ENCODE measurements at places on chromosomes 7 and 10.
A peak's percentile ranks its signal among the peaks of the same experiment; 100 is the strongest.

GRCh38 chr10:33660329-33660728, 325.9 kb upstream of the NRP1 start:
- DNase-seq = no peak

DNA sequence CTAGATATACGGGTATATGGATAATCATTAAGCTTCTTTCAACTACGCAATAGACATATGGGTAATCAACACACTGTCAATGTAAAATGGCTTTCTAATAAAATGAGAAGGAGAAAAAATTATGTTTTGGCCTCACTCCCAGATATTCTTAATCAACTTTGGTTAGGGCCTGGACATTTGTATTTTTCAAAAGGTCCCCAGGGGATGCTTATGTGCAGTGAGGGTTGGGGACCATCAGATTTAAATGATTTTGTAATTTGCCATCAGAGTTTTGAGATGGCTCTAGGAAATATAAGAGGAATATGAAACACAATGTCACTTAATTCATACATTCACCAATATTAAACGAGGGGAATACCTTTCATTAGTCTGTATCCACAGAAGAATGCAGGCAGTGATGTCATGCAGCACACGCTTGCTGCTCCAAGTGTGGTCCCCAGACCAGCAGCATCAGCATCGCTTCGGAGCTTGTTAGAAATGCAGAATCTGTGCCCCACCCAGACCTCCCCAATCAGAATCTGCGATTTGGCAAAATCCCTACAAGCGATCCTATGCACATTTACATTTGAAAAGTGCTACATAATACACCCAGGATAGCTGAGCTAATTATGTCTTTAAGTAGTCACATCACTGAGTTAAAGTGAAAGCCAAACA, 75.1 kb downstream of the INHBA start:
- no peak for DNase-seq

GRCh38 chr10:93333278-93333978, 148.7 kb downstream of the MYOF start:
- DNase-seq = no peak

GRCh38 chr10:132990684-132991545, 48.5 kb upstream of the CFAP46 start:
- no peak for DNase-seq

- DNase-seq = no peak
These were observed 171.6 kb upstream of the NPSR1 start for GRCh38 chr7:34486371-34486770.

DNA sequence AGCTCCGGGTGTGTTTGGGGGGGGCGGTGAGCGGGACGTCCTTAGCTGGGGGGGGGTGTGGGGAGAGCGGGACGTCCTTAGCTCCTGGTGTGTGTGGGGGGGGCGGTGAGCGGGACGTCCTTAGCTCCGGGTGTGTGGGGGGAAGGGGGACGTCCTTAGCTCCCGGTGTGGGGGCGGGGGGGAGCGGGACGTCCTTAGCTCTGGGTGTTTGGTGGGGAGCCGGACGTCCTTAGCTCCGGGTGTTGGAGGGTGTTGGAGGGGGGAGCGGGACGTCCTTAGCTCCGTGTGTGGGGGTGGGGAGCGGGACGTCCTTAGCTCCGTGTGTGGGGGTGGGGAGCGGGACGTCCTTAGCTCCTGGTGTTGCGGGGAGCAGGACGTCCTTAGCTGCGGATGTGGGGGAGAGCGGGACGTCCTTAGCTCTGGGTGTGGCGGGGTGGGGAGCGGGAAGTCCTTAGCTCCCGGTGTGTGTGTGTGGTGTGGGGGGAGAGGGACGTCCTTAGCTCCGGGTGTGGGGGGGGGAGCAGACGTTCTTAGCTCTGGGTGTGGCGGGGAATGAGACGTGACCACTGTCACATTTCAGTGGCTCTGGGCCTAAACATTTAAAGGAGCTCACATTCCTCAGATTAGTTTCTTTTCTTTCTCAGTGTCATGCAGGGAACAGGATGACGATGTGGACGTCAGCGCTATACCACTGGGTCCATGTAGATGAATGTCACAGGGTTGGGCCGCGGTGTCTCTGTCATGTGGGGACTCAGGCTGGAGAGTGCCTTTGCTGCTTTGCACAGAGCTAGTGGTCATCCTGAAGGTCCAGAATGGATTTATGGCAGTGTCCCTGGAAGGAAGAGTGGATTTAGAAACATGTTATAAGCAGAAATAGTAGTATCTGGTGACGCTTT, 7.5 kb downstream of the DYNC2I1 start:
- DNase-seq = no peak

GRCh38 chr7:70384024-70384423, 747.9 kb upstream of the GALNT17 start:
- no peak for DNase-seq

DNA sequence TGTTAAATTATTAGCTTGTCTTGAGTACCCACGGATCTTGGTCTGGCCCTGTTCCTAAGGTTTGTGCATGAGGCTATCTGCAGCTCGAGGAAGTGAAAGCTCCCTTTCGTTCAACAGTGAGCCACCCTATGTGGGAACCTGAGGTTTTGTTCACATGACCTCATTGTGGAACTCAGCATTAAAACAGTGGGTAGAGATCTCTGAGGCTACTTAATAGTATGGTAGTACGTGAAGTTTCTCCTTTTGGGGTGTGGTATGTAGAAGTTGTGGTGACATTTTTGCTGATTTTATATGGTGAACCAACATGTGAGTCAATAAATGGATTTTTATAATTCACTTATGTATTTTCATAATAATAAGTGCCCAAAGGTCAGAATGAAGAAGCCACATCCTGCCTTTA, 252.7 kb upstream of the FERD3L start:
- no peak for DNase-seq

DNA sequence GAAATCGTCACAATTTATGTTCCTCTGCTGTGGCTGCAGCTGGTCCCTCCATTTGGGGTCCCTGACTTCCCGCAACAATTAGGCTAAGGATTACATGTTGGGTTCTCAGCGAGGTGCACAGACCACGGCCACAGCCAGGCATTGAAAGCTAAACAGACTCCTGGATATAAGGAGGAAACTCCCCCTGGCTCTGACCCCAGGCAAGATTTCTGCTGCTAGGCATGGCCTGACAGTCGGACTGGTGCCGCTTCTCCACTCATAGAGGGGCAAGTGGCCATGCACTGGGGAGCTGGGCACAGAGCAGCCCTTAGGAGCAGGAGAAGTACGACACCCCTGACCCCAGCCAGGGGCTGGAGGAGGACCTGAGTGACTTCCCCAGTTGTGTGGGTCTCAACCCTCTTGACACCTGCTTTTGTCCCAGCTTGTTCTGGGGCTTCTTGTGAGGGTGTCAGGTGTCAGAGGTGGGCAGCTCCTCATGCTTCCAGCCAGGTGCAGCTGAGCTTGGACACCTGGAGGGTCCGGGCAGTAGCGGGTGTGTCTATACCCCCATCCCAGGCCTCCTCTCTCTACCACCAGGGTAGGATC, 38.3 kb downstream of the TSPAN15 start:
- no peak for DNase-seq

DNA sequence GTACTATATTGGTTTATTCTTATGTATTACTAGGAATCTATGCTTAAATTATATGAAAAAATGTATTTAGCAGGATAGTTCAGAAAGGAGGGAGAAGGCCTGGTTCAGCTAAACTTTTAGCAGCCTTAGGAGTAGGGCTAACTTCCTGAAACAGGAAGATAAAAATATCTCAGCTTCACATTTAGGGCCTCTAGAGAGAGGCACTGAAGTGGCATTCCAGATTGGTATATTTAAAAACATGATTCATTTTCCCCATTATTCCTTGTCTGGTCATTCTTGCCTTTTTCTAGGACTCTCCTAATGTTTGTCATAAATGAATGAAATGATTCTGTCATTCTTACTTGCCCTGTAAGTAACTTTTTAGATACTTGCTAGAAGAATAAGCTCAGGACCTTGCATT, 63.0 kb upstream of the CYP26C1 start:
- DNase-seq = no peak

GRCh38 chr7:136947347-136947746, 78.9 kb downstream of the CHRM2 start:
- no peak for DNase-seq

- no peak for DNase-seq
These were observed 606.3 kb upstream of the C7orf33 start for GRCh38 chr7:147984265-147984664.

- no peak for DNase-seq
These were observed 106.8 kb downstream of the CYP26A1 start for GRCh38 chr10:93180482-93180931.

DNA sequence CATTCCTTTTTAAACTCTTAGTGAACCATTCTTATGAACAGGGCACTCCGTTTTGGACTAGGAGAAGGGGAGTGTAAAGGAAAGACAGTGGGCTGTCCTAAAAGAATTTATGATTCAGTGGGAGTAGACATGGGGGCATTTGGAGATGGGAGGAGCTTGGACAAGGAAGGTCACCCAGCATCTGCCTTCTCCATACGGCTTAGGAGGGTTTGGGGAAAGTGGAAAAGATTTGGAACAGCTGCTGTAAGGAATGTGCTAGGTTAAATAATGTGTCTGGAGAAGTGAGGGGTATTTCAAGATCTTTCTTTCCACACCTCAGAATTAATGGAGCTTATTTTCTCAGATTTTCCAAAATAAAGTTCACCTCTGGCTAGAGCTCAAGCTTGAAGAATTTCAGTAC, 24.0 kb downstream of the SLC35G1 start:
- no peak for DNase-seq

GRCh38 chr7:140025814-140026433, 36.8 kb downstream of the PARP12 start:
- no peak for DNase-seq

GRCh38 chr10:71931295-71931694, 32.9 kb upstream of the CHST3 start:
- DNase-seq = no peak

DNA sequence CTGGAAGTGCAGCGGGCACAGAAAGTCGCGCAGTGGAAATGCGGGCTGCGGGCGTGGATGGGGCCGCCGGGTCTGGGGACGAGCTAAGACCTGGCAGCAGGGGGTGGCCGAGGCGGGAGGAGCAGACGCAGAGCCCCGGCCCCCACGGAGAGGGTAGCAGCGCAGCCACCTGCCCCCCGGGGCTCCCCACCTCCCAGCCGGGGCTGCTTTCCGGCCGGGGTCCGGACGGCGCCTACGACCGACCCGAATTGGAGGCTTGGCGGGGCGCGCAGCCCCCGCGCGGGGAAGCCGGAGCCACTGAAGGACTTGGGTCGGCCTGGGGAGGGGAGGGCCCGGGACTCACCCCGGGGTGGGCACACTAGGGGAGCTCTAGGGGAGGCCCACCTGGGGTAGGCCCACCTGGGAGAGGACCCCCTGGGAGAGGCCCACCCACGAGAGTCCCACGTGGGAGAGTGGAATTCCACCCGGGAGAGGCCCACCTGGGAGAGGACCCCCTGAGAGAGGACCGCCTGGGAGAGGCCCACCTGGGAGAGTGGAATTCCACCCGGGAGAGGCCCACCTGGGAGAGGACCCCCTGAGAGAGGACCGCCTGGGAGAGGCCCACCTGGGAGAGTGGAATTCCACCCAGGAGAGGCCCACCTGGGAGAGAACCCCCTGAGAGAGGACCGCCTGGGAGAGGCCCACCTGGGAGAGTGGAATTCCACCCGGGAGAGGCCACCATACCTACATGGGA, 854 bp upstream of the CFAP46 start:
- no peak for DNase-seq

DNA sequence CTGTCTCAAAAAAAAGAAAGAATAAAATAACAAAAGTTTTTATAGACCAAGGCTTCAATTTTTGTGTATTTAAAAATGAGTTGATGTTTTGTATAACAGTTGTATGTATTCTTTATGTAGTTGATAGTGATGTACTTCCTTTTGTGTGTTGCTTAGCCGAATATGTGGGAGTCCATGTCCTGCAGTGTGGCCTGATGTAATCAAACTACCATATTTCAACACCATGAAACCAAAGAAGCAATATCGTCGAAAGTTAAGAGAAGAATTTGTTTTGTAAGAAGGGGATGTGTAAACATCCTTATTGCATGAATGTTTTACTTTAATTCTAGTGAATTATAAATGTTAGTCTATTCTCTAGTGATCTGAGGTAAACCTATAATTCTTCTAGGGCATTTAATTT, 56.6 kb downstream of the MPLKIP start:
- DNase-seq = no peak

DNA sequence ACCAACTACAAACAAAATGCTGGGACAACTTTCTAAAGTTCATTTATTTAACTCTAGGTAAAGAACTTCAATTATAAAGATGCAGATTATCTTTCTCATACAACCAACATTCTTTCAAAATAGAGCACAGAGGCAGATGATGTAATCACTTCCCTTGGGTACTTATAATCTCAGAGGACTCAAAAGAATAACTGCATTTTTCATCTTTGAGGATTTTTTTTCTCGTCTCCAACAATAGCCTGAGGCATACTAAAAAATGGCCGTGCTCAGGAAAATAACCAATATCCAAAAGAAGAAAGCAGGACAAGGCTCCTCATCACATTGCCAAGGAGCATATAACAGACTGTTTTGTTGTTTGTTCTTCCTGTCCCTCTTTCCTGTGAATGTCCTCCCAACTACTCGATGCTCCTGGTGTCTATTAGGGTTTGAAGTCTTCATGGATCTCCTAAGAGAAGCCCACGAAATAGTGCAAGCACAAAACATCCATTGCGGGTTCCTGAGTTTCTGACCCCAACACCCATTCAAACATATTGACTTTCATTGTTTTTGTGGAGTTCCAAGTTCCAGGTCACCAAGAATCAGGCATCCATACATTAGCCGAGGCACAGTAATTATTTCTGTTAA, 182.9 kb downstream of the SORCS1 start:
- no peak for DNase-seq

- DNase-seq = peak; percentile 73
These were observed 155.4 kb downstream of the DYNC1I1 start for GRCh38 chr7:95927756-95928155.

DNA sequence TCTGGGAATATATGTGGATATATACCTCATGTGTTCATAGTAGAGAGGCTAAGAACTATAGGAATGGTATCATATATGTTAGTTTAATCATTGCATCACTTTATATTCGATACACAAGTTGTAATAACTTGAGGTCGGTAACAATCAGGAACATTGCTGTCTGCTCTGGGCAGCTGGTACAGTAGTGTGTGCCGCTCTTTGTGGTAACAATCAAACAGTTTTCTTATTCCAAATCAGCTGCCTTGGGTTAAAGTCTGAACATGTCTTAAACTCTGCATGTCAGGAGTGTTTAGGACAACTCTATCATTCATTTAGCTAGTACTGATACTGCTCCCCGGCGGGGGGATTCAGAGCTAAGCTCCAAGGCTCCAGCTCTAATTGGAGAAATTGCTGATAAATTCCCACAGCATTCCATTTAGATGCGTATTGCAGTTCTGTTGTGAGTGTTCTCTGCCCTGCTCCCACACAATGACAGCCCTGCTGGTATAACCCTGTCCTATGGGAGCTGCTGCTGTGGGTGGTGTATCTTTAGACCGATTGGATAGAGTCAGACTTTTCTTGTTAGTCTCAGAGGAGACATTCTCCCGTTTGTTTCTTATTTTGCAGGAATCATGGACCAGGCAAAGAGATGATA, 707.5 kb upstream of the FZD8 start:
- no peak for DNase-seq

GRCh38 chr10:120970595-120971529, 119.7 kb downstream of the WDR11 start:
- DNase-seq = no peak

- no peak for DNase-seq
These were observed 820.6 kb downstream of the LRMDA start for GRCh38 chr10:76251841-76252671.

All from NK-92 treated with Interleukin-12 subunit alpha and Interleukin-12 subunit beta, amount 100 ng/mL, for 24 hours (cell line).